BJ (cell line): ENCODE measurements at places on chromosomes 7 and 10. TPM values are rescaled to one million over a fixed set of nuclear protein-coding genes. Genes with fewer than 3 reads are reported as not detected.
A peak's percentile ranks its signal among the peaks of the same experiment; 100 is the strongest.

- DNase-seq, result no peak
These were observed 2.7 kb downstream of the OPN4 start for GRCh38 chr10:86657011-86657395.

- DNase-seq, result no peak
These were observed 1000.7 kb upstream of the LRRN3 start for GRCh38 chr7:110090110-110090820.

DNA sequence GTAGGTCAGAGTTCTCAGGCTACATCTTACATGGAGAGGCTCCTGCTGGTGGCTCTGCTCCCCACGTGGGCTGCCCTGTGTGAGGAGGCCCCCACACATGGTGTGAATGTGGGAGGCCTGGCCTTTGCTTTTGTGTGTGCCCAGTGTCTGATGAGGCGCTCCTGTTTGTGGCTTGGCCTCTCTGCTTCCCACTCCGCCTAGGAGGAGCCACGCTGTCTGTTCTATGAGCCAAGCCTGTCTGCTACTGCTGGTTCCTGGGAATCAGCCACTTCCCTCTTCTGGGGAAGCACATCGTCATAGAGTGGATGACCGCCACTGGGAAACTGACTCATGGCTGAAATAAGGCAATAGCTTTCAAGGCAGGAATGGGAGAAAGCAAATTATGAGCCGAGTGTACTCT, 87.1 kb downstream of the CYP26A1 start:
- DNase-seq, result peak; percentile 74

DNA sequence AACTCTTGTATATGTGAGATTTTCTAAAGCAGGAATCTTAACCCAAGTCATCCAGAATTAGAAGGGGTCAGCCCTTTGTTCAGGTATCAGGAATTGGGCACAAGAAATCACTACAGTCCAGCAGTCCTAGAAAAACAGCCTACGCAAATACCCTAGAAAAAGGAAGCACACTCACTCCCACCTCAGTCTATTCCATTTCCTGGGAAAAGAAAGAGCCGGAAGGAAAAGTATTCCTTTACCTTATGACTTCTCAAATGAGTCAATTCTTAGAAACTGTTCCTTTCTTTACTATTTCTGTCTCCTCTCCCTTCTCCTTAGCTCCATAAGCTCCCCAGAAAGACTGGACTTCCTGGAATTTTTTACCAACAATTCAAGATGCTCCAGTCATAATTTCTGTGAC, 62.7 kb downstream of the DNAJC12 start:
- DNase-seq, result no peak

DNA sequence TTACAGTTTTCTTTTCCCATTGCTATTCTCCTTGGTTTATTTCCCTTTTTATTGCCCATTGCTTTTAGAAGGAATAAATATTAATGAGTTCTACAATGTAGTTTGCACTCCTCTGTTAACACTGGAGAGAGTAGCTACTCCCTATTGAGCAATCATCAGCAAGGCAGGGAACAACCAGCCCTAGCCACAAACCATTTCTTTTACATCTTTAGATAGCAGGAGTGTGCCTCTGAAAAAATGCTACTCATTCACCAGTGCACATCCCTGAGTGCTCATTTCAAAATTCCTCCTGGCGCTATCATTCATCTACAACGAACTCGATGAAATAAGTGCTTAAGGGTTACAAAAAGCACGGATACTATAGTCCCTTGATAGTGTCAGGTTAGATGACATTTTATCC, 252.9 kb downstream of the THSD7A start:
- no peak for DNase-seq

DNA sequence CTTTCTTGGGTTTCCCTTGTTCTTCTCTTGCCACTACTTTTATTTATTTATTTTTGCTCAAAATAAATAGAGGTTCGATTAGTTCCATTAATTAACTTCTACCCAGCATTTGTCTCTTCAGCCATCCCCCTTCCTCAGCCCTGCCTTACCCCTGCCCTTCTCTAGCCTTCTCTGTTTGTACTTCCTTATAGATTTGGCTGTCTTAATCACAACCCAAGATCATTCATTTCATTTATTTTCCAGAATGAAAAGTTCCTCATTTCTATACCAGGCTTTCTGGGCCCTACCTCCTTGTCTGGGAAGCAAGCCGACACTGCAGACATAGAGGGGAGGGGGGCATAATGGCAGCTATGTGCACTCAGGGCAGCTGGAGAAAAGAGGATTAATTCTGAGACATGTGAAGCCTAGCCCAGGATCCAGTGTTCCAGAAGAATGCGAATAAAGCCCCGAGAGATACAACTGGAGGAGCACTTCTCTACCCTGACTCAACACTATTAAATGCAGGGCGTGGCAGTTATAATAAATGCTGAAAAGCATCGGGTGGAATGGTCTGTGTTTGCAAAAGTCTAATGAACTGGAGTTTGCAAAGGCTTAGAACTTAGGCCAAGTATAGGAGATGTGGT, 6.4 kb upstream of the PDCD4 start:
- DNase-seq, result peak; percentile 56

UBE2D1 gene
- polyA plus RNA-seq, result 7.7 and 15.8 TPM in 2 replicates

UNCX gene
- not detected in 2 replicates for polyA plus RNA-seq

PRRT4 gene
- polyA plus RNA-seq, result 0.07 TPM in 1 of 2 replicates, not detected in the other

RBP3 gene
- not detected in 2 replicates for polyA plus RNA-seq
